ENCODE measurements at places on chromosomes 12 and 14. TPM values are rescaled to one million over a fixed set of nuclear protein-coding genes. Genes with fewer than 3 reads are reported as not detected.

Gene CLMN
- 0.63 TPM for total RNA-seq

DNA sequence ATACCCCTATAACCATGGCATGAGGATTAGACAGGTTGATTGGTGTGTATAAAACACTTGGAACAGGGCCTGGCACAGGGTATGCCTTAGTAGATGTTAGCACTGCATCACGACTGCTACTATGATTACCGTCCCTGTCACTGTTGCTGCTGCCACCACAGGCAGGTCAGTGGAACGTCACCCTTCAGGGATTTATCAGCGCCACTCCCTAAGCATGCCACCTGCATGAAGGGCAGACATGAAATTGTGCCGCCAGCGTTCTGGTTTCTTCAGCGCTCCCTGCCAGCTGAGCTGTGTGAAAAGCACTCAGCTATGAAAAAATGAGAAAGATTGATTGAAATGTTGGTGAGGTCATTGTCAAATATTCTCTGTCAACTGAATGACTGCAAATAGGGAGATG is 477.0 kb downstream of the DPF3 start:
- DNase-seq = no peak

- no peak for DNase-seq
Measured at GRCh38 chr12:103965255-103965589, 450 bp upstream of the TDG start.

- DNase-seq = no peak
Measured at GRCh38 chr14:99116741-99117295, 155.2 kb downstream of the BCL11B start.

DNA sequence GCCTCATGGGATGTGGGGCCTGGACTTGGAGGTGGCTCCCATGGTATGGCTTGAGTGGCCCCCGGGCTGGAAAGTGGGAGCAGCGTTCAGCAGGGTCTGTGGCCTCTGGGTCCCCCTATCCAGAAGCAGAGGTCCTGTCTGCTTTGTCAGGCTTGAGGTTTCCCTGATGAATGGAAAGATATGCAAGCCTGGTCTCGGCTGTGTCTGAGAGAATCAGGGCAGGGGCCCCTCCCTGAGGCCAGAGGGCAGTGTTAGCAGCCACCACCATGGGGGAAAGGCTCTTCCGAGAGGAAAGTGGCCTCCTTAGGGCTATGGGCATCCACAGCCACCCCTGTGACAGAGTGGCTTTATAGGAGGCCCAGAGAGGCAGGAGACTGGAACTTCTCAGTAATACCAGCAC is 128.2 kb downstream of the VRK1 start:
- no peak for DNase-seq

DNA sequence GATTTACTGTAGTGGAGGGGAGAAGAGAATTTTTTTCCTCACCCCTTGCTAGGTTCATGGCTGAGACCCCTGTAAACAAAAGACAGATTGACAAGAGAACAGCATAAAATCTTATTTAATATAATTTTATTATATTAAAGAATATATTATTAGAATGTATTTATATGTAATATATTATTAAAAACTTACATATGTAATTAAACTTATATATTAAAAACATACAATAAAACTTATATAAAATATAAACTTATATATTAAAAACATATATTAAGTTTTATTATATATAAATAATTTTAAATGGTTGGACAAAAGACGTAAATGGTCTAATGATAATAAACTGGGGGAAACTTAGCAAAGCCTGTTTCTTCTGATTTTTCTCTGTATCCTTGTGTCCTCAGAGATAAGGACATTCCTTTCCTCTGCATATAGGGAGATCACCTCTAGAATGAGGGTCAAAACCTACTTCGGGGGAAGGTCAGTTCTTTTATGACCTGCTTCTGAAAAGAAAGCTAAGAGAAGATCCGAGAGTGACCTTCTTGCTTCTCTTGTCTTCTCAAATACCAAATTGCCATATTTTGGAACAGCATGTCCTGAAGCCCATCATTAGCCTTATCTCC is 8.9 kb upstream of the PPM1H start:
- DNase-seq = no peak

- no peak for DNase-seq
Measured at GRCh38 chr14:92529903-92530302, 16.3 kb downstream of the RIN3 start.

- DNase-seq = no peak
Measured at GRCh38 chr12:91387461-91388134, 205.0 kb upstream of the DCN start.

- no peak for DNase-seq
Measured at GRCh38 chr14:22767323-22767589, 768 bp downstream of the OXA1L start.

GRCh38 chr12:110928700-110929099 is 8.3 kb upstream of the MYL2 start:
- no peak for DNase-seq

DNA sequence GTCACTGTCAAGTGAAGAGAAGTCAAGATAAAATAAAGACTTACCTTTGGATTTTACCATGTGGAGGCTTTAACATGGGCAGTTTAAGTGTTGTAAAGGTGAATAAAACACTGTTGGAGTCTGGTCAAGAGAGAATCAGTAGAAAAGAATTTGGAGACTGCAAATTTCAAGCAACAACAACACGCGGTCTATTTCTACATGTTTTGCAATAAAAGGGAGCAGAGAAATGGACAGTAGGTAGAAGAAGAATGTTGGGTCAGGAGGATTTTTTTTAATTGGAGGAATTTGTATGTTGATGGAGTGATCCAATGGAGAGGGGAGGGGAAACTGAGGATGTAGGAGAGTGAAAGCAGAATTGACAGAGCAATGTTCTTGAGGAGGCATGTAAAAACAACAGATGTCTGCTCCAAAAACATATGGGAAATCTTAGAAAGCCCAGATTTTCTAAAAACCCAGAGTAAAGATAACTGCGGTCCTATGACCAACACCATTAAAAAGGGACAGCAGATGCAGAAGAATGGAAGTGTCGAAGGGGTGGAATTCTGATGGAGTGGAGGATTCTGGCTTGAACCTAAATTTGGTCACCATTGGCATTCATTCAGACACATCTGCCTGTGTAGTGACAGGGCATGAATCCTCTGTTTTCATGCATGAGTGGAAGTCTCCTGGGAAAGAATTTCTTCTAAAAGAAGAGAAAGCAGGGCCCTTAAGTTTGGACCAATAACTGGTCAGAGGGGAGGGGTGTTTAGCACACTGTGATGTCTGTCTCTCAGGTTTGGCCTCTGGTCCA is 68.0 kb upstream of the OSBPL8 start:
- DNase-seq = no peak
